ENCODE measurements at places on chromosomes 1 and 21. TPM values are rescaled to one million over a fixed set of nuclear protein-coding genes. Genes with fewer than 3 reads are reported as not detected.

SPRR1B gene
- total RNA-seq: not detected

GRCh38 chr1:30462826-30463425 lies 260.5 kb downstream of the MATN1 start:
- DNase-seq: no peak

GRCh38 chr1:67766141-67766978 lies 66.9 kb downstream of the GNG12 start:
- no peak for DNase-seq

GRCh38 chr1:234969581-234970400 lies 158.8 kb downstream of the TOMM20 start:
- DNase-seq: no peak

C1orf105 gene
- not detected for total RNA-seq

SYNJ1 gene
- 23.9 TPM for total RNA-seq

DNA sequence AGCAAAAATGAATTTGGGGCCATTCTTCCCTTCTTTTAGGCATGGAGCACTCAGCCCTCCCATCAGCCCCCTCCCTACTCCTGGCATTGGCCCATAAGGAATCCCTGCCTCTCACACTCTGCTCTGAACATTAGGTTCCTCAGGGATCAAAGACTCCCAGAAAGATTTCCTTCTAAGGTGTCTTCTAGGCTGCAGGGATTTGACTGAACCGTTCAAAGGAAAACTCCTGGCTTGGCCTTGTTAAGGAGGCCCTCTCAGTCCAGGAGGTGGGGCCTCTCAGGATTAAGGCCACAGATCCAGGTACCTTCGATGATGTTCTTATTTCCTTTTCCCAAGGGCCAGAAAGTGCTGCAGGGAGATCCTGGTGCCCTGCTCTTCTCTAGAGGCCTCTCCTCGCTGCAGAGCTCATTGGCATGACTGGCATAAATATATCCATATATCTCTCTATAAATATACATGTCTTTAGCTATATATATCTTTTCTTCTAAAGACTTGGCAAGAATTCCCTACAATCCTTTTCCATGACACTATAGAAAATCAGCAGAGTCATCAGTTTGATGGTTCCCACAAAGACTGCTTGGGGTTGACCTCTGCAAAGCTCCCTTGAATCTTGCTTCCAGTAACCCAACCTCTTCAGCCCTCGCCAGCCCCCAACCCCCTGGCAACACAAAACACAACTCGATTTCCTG lies 59.1 kb downstream of the PLXNA2 start:
- no peak for DNase-seq

OBSCN gene
- total RNA-seq: 128 TPM

DNA sequence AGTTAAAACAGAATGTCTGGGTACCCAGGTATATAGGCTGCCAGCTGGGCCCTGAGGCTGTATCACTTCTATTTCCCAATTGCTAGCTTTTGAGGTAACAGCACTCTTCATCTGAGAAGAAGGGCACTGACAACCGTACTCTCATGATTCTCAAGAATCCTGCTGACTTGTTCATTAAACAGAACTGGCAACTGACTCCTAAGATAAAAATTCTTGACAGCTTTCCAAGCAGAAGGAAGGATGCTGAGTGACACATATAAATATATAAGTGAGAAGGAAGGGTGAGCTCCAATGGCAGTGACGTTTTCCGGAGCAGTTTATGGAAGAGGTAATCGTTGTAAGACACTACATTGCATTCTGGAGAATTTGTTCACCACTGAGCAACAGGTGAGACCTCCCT lies 48.1 kb upstream of the NRIP1 start:
- DNase-seq: no peak

- DNase-seq: no peak
These were observed 4.1 kb upstream of the MIS18A start for GRCh38 chr21:32282992-32283391.

SYT11 gene
- 2.7 TPM for total RNA-seq

DNA sequence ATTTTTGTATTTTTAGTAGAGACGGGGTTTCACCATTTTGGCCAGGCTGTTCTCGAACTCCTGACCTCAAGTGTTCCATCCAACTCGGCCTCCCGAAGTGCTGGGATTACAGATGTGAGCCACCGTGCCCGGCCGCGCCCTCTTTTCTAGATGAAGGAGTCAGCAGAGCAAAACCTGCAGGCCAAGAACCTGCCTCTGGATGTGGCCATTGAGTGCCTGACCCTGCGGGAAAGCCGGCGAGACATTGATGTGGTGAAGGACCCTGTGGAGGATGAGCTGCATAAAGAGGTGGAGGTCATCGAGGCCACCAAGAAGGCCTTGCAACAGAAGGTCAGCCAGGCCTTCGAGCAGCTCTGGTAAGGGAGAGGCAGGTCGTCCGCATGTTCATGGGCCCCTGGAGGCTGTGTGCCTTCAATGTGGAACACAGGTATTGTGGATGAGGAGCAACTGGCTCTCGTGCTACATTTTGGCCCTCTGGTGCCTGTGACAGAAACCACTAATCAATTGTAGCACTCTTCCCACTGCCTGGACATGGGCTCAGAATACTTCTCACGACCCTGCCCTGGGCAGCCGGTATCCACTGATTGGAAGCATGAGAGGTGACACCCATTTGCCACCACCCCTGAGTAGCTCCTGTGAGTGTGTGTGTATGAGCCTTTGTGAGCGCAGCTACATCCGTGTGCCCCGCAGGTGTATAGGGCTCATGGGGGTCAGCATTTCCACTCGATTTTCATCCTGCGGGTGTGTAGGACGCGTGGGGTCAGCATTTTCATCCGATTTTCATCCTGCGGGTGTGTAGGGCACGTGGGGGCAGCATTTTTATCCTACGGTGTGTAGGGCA lies 2.0 kb downstream of the TEKT2 start:
- DNase-seq: no peak

- no peak for DNase-seq
These were observed 251.4 kb downstream of the ZNF648 start for GRCh38 chr1:181809991-181810545.

GRCh38 chr1:60141276-60141675 lies 67.7 kb upstream of the C1orf87 start:
- DNase-seq: no peak

GRCh38 chr21:32726839-32727686 lies 750 bp downstream of the SYNJ1 start:
- peak; percentile 34 for DNase-seq

GPR3 gene
- total RNA-seq: not detected

C1orf74 gene
- total RNA-seq: 0.74 TPM

CEP350 gene
- total RNA-seq: 86.6 TPM

NENF gene
- 16.0 TPM for total RNA-seq

SPRR2F gene
- total RNA-seq: not detected

DNA sequence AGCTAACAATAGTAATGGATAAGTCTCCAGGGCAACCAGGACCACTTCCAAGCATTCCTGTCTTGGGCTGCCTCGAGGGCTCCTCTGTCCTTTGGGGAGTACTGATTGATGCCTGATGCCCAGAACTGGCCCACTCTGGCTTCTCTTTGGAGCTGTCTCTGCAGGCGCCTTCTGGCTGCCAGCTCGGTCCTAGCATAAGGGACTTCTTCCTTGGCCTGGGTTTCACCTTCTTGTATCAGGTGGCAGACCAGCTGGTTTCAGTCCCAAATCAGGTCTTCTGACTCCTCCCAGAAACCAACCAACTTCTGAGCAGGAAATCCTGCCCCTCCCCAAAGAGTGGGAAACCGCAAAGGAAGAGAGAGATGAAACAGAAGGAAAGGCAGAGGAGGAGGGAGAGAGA lies 10.6 kb downstream of the G0S2 start:
- DNase-seq: peak; percentile 44

- DNase-seq: no peak
These were observed 88.1 kb upstream of the ARHGEF16 start for GRCh38 chr1:3366126-3367051.

GRCh38 chr1:20493839-20494608 lies 8.0 kb upstream of the CAMK2N1 start:
- DNase-seq: peak; percentile 64

DNA sequence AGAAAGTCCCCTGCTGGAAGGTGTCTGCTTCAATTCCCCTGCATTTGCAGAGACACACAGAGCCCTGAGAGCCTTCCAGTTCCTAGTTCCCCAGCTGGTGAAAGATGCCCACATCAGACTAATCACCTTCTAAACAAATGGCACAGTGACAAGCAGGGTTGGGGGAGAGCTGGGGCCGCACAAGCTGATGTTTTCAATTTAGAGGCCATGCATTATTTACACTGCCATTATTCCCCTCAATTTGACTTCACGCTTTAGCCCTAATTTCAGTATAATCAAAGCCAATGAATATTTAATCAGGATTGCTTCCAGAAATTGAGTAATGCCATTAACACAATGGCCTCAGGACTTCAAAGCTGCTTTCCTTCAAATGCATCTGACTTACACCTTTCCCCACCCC lies 81.5 kb downstream of the BEND5 start:
- DNase-seq: no peak

DNA sequence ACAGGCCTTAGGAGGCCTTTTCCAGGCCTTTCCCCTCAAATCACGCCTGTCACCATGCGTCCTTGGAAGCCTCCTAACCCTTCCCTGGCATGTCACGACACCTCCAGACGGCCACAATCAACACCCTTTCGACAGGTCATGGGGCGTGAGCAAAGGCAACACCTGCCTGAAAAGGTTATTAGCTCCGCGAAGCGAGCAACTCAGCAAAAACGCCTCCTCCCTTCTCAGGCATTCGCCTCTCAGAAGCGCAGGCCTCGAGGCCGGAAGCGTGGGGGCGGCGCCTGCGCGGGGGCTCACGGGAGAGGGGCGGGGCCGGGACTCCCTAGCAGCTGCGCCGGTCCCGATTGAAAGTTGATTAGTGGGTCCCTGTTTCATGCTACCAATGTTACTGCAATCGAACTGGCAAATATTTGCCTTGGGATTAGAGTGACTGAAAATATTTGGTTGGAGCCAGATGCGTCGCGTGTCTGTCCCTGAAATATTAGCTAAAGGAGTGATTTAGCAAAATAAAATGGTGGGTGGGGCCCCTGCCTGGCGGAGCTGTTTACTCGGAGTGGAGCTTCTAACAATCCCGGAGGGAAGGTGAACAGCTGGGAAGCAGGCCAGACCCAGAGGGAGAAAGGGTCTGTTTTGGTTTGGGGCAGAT lies 44.9 kb downstream of the GFI1 start:
- DNase-seq: no peak

GRCh38 chr1:166184897-166185296 lies 18.1 kb upstream of the FAM78B start:
- DNase-seq: no peak

DNA sequence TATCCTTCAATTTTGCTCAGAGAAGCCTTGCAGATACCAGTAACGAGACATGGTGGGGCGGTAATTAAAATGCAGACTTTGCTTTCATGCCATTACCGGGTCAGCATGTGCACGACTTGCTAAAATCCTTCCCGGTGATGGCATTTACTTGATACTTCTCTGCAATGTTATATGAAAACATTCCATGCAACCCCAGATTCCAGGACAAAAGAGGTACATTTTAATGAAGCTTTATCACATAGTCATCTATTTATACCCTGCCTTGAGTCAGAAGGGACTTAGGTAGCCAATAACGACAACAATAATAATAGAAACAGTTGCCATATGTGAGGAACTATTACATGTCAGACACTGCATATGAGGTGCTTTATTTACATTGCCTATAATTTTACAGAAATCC lies 29.4 kb upstream of the PLA2G2C start:
- no peak for DNase-seq

SEC16B gene
- not detected for total RNA-seq

ZBTB8A gene
- total RNA-seq: not detected

GRCh38 chr1:94993931-94994645 lies 67.2 kb upstream of the CNN3 start:
- DNase-seq: no peak

- peak; percentile 87 for DNase-seq
These were observed at the start of gene XKR8 for GRCh38 chr1:27959792-27960603. Gene XKR8, plus strand, starts transcription at chr1:27959973. Its CDS starts 97 bp downstream, at chr1:27960070.

GRCh38 chr21:15744926-15745325 lies 15.1 kb downstream of the USP25 start:
- no peak for DNase-seq

DNA sequence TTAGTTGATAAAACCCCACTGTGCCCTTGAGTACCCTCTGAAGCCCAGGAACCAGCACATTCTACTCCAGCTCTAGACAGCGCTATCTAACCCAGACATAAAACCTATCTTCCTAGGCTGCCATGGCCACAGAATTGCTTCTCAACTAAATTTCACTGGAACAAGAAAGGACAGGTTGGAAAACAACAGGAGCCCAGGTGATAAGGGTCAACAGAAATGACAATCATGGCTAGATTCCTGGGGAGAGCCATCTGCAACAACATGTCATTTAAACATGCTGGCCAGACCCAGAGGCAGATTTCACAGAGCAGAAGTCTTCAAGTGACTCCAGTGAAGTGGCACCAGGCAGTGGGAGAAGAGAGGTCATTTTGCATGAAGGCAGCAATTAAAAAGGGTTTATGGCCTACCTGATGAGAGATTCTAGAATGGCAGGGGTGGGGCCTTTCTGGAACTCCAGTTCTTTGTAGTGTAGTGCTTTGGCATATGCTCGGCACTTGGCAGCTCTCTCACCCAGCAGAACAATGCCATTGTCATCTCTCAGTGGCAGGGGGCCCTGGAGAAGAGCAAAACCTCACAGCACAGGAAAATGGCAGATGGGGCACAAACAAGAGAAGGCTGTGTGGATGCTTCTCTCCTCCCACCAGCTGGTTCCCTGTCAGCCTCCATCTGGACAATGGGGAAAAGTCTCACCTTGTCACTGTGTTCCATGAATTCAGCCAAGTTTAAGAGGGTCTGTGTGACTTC lies 9.9 kb downstream of the ANGPTL7 start:
- DNase-seq: no peak

GRCh38 chr1:174788981-174789380 lies 210.8 kb upstream of the CACYBP start:
- DNase-seq: no peak

DNA sequence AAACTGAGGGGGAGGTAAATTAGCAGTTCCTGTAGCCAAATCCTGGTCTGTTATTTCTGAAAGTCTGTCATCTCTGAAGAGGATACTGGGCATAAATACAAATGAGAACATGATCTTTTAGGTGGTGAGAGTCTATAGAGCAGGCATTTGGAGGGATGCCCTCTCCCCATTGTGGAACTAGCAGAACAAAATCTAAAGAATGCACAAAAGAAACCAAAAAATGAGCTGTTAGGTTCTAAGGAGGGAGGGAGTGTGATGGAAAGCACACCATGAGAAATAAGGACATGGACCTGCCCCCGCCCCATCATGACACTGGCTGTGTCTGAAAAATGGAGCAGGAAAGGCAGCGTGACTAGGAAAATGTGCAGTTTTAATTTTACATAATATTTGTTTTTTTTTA lies 262.0 kb downstream of the KIF26B start:
- no peak for DNase-seq

DNA sequence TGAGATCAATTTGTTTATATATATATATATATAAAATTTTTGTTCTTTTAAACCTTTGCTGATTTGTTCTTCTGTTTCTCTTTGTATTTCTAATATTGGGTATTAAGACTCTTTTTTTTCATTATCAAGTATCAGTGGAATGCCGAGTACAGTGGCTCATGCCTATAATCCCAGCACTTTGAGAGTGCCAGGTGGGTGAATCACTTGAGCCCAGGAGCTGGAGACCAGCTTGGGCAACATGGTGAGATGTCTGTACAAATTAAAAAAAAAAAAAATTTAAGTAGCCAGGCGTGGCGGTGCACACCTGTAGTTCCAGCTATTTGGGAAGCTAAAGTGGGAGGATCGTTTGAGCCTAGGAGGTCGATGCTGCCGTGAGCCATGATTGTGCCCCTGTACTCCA lies 67.1 kb downstream of the MAST2 start:
- DNase-seq: no peak

- DNase-seq: no peak
These were observed 7.4 kb upstream of the PRDM16 start for GRCh38 chr1:3061566-3061965.

PRKAB2 gene
- 9.4 TPM for total RNA-seq

- DNase-seq: no peak
These were observed 171.5 kb downstream of the LRRC7 start for GRCh38 chr1:69739251-69739605.

OR14K1 gene
- not detected for total RNA-seq

TRAF3IP3 gene
- 445 TPM for total RNA-seq
